ENCODE measurements at places on chromosomes 12 and 14.
A peak's percentile ranks its signal among the peaks of the same experiment; 100 is the strongest.

DNA sequence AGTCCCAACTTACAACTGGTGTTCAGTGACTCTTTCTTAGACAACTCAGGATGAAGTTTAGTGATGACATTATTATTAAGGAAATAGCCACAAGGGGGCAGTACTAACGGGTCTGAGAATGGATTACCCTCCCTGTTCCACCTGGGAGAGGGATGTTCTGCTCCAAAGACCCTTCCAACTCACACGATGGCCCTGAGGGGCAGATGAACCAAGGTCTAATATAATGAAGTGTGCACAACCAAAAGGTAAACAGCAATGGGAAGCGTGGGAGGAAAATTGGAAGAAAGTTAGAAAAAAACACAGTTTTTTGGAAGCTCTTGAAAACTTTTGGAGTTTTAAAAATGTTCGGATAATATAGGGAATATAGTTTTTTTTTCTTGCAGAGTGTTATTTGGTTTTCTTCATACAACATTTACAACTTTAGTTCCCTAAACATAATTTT is 24.0 kb downstream of the FGF6 start:
- peak; percentile 36 for DNase-seq

DNA sequence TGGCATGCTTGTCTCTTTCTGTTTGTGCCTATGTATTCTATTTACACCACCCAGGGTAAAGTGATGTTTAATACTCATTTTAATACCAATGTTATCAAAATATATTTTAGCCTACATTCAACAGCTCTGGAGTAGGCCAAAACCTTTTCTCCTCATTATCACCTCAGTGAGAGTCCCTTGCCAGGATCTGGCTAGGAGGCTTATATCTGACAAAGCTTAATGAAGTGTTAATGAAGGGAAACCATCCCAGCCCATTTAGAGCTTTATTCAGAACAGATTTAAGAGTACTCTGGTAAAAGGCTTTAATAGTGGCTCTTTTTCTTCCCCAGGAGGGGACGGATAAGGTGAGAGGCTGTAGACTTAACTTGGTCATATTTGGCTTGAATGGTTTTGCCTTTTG is 137.6 kb downstream of the GRIN2B start:
- no peak for DNase-seq

GRCh38 chr12:8605057-8605456 is 7.6 kb downstream of the AICDA start:
- DNase-seq: no peak

DNA sequence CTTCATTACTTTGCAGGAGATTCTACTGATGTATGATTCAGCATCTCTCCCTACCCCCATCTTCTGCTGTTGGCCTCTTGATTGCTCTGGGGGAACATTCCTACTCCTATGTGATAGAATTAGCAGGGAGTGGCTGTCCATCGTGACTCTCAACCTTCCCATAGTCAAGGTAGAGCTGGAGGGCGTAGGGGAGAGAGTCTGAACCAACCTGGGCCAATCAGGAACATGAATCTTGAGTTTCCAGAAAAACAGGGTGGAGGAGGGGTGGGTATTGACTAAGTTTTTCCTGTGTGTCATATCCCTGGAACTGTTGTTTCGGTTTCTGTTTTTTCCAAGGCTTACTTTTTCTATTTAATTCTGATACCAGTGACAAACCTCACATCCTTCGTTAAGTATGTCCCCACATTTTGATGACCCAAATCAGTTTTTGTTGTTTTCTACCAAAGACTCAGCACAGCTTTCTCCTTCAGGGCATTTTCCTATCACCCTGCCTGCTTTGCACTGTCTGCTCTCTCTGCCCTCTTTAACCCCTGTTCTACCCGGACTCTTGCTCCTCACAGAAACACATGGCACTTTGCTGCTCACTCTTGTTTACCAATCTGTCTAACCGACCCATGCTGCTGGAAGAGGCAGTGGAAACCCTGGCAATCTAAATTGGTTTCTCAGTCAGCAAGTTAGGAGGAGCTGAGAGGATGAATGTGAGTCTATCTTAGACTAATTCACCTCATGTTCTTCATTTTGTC is 1428.3 kb downstream of the AACS start:
- no peak for DNase-seq

GRCh38 chr14:103899316-103899715 is 28.9 kb upstream of the TDRD9 start:
- DNase-seq: no peak

- no peak for DNase-seq
Measured at GRCh38 chr14:100470523-100470897, 116.7 kb downstream of the BEGAIN start.

DNA sequence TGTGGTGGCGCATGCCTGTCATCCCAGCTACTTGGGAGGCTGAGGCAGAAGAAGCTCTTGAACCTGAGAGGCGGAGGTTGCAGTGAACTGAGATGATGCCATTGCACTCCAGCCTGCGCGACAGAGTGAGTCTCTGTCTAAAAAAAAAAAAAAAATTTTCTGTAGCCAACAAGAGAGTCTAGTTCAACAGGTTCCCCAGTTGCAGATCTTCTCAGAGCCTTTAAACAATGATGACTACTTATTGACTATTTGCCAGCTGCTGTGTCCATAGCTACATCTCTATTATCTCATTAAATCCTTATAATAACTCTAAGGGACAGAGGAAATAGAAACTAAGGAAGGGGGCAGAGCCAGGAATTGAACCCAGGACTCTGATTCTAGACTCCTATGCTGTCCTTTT is 15.2 kb upstream of the MYL2 start:
- DNase-seq: no peak

DNA sequence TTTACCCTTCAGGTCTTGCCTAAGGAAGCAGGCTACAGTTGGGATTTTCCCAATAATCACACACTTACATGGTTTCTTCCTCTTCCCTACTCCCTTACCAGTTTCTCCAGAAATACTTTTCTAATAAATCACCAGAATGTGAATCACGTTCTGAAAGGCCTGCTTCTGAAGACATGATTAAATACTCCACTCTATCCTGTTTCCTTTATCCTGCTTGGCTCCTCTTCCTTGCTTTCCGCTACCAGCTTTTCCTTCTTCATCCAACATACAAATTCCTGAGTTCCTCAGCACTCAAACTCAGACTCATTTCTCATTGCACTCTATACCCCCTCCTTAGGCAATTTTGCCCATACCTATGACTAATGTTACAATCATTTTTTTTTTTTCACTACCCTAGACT is 118.3 kb downstream of the MGAT4C start:
- peak; percentile 73 for DNase-seq

GRCh38 chr14:72682188-72682587 is 211.7 kb downstream of the DPF3 start:
- DNase-seq: peak; percentile 36

GRCh38 chr14:106605548-106606448 is 1079.4 kb downstream of the TMEM121 start:
- no peak for DNase-seq

DNA sequence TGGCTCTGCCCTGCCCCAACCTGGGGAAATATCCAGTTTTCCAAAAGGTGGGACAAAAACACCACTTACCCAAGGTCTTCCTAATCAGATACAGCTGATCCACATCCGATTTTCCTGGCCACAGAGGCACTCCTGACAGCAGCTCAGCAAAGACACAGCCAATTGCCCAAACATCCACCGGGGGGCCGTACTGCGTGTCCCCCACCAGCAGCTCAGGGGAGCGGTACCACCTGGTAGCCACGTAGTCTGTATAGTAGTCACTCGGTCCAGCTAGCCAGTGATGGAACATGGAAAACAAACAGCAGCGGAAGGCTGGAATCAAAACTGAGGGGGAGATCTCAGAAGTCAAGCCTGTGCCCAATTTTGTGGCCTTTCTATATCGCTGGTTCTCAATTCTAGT is 28.8 kb downstream of the DMAC2L start:
- no peak for DNase-seq

- peak; percentile 80 for DNase-seq
Measured at GRCh38 chr14:61025251-61026223, 44.5 kb downstream of the SLC38A6 start.

DNA sequence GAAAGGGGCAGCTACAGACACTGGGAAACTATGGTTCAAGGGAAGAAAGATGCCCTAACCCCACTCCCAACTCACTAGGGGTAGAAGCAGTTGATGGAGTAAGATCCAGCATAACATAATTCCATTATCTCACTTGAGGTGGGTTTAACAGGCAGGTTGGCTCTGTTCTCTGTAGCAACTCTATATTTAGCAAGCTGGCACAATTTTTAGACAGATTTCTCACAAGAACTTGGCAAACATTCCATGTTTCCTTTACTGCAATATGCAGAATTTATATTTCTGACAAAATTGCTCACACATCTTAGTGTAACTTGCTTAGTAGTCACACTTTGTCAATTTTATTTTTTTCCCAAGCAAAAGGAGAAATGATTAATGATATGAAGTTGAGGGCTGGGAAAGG is 475.4 kb downstream of the RMST start:
- no peak for DNase-seq

DNA sequence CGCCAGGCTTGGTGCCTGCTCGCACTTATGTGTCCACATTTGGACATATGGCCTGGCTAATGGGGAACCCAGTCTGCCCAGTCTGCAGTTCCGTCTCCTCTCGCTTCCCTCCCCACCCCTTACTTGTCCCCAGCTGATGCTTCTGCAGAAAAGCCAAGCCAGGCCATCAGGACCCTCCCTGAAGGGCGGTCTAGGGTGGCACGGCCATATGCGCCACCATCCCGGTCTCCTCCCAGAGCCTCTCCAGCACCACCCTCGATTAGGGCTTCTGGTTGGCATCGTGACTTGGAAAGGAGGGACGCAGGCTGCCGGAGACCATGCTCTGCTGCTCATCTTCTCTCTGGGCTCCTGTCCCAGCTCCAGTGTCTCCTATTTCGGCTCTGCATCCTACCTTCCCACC is 54.6 kb downstream of the CALM1 start:
- no peak for DNase-seq

GRCh38 chr14:39426605-39427004 is 5.6 kb downstream of the FBXO33 start:
- DNase-seq: peak; percentile 59

- no peak for DNase-seq
Measured at GRCh38 chr12:51792417-51792816, 56.1 kb downstream of the FIGNL2 start.

- no peak for DNase-seq
Measured at GRCh38 chr14:39381366-39381765, 50.9 kb downstream of the FBXO33 start.

DNA sequence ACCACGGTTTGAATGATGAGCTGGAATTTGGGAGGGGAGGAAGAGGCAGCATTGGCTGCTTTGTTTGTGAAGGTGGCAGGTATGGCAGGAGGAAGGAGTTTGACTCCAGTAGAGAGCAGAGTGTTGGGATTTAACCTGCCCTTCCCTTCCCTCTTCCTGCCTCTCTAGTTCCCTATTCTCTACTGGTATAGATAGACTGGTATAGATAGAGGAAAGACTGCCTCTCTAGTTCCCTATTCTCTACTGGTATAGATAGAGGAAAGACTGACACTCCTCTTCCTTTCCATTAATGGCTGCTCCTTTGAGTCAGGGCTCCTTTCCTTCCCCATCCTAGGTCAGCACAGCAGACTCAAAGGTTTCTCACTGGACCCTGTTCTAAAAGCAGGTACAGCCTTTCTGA is 8.4 kb upstream of the SYCP3 start:
- no peak for DNase-seq

DNA sequence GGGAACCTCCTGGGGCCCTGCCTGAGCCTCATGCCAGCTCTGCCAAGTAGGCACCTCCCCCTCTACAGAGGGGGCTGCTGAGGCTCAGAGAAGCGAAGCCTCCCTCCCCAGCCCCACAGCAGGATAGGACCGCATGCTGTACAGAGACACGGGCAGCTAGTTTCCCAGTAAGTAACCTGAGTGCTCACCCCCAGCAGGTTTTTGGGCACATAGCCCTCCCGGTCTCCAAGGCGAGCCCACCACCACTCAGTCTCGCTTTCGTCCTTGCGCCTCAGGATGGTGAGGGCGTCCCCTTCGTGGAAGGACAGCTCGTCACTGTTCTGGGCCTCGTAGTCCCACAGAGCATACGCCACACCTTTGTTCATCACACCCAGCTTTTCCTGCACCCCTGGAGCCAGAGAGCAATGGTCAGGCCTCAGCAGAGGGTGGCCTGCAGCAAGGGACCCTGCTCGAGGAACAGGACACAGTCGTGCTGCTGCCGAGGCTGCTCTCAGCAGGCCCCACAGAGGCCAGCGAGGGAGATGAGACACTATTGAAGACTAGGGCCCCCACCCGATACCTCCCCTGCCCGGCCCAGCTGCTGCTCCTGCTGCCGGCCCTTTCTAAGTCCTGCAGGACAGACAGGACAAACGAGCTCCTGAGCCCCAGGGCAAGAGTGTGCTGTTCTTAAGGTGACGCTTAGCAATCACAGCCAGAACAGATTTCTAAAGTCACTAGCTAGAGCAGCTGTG is 20.4 kb downstream of the ZFYVE21 start:
- DNase-seq: no peak

GRCh38 chr14:24982472-24983155 is 67.3 kb downstream of the STXBP6 start:
- peak; percentile 97 for DNase-seq

GRCh38 chr14:93006567-93007051 is 83.7 kb downstream of the CHGA start:
- DNase-seq: no peak

- no peak for DNase-seq
Measured at GRCh38 chr12:3228552-3228951, 151.4 kb downstream of the TSPAN9 start.

GRCh38 chr12:109582636-109583035 is 9.0 kb downstream of the MVK start:
- DNase-seq: no peak

DNA sequence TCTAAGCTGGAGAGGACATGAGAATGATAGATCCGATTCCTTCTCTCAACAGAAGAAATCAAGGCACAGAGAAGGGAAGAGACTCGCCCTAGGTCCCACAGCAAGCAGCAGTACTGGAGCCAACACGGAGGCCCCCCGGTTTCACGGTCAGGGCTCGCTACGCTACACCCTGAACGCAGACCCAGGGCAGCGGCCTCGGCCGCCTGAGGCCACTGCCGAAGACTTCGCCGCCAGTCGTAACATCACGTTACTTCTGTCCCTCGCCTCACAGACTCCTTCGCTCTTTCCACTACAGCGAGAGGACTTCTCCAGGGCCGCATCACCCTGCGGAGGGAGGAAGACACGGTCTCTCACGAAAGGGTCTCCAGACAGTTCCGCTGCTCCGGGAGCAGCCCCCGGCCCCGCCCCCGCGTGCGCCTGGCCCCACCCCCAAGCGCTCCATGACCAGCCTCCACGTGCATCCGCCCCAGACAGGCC is 411 bp upstream of the DCAF4 start:
- no peak for DNase-seq

DNA sequence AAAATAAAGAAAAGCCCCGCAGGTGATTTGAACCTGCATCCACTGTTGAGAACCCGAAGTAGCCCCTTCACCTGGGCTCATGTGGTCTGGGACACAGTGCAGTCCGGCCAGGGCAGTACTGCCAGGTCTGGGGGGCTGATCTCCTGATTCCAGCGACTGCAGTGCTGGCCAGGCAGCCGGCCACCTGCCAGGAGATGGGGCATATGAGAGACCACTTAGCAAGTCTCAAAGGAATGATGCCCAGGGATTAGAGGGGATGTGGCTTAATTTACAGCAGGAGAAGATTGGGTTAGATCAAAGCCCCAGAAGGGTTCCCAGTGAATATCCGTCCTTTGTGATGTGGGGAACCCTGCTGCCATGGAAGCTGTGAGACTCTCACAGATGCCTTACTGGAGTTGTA is 113.3 kb downstream of the PRMT8 start:
- no peak for DNase-seq

GRCh38 chr14:64249363-64249762 is 44.8 kb downstream of the ESR2 start:
- DNase-seq: no peak

GRCh38 chr12:65205886-65206285 is 36.5 kb downstream of the LEMD3 start:
- DNase-seq: no peak

All from IMR-90 (cell line).